ENCODE measurements at places on chromosomes 12 and 14.

DNA sequence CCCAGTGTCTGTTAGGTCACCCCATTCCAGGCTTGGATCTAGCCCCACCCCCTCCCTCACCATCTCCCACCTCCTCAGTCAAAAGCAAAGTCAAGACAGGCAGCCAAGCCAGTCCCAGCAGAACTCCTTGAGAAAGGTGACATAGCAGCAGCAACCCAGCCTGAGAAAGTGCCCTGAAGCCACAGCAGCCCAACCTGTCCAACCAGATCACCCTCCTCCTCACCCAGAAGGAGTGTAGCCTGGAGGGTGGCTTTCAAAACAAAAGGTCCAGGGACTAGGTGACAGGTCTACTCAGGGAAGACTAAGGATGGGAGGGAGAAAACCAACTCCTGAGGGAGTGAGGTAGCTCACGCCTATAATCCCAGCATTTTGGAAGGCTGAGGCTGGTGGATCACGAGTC, 5.2 kb downstream of the RAB15 start:
- ATAC-seq = no peak

GRCh38 chr14:78986989-78987388, 816.8 kb downstream of the NRXN3 start:
- ATAC-seq = no peak

- no peak for ATAC-seq
Measured at GRCh38 chr12:132615579-132616038, 3.0 kb upstream of the P2RX2 start.

DNA sequence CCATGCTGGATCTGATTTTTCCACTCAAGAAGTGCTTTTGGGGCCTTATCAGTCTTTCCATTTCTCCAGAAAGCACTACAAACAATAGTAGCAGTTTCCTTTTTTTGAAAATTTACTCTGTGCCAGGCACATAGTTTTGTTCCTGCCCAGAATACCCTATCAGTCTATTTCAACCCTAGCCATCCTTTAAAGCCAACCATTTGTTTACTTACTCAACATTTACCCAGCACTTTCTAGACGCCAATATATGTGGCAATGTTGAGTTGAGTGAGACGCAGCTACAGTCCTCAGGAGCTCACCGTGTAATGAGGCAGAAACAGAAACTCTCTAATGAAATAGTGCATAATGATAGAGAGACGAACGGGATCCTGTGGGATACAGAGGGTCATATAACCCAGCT, 32.9 kb upstream of the CHST11 start:
- no peak for ATAC-seq

DNA sequence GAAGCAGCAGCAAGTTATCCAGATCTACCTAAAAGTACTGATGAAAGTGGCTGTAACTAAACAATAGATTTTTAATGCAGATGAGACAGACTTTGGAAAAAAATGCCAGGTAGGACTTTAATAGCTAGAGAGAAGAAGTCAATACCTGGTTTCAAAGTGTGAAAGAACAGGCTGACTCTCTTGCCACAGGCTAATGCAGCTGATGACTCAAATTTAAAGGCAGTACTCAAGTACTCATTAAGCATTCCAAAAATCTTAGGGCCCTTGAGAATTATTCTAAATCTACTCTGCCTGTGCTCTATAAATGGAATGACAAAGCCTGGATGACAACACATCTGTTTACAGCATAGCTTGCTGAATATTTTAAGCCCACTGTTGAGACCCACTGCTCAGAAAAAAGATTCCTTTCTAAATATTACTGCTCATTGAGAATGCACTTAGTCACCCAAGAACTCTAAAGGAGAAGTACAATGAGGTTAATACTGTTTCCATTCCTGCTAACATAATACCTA, 68.6 kb upstream of the SYT1 start:
- no peak for ATAC-seq

DNA sequence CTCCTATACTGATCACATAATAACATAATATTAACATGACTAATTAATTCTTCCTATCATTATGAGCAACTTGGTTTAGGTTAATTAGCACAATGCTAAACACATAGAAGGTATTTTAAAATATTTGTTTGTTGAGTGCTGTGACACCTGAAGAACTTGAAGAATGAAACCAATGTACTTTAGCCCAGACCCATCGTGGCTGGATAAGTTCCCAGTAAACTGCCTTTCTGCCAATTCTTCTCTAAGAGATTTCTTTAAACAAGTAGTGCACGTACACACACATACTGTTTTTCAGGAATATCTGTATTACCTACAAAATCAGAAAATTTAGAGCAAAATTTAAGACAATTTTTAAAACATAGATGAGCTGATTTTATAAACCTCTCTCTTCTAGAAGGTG, 207.4 kb upstream of the SSTR1 start:
- no peak for ATAC-seq
